ENCODE measurements at places on chromosomes 11 and 22.

- DNase-seq: no peak
Observed at GRCh38 chr22:49166746-49167145, 660.9 kb downstream of the BRD1 start.

GRCh38 chr11:33060271-33060670, 20.9 kb downstream of the TCP11L1 start:
- DNase-seq: no peak

DNA sequence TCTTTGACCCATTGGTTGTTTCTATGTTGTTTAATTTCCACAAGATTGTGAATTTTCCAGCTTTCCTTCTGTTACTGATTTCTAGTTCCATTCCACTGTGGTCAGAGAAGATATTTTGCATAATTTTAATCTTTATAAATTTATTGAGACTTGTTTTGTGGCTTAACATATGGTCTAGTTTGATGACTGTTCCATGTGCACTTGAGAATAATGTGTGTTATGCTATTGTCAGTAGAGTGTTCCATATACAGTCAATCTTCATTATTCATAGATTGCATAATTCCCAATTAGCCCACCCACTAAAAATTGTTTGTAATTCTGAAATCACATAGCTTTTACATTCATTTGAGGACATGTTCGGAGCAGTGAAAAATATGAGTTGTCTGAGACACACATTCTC, 346.1 kb upstream of the DDI1 start:
- DNase-seq: no peak

GRCh38 chr11:105152560-105152959, 13.0 kb upstream of the CARD18 start:
- no peak for DNase-seq

GRCh38 chr11:117838901-117839300, 14.4 kb upstream of the FXYD2 start:
- no peak for DNase-seq

GRCh38 chr11:93481279-93481678, 61.9 kb downstream of the SMCO4 start:
- DNase-seq: no peak

- DNase-seq: no peak
Observed at GRCh38 chr11:107501713-107502112, 44.1 kb upstream of the CWF19L2 start.

GRCh38 chr11:114314096-114314495, 17.9 kb downstream of the NNMT start:
- DNase-seq: no peak

GRCh38 chr11:17781221-17781620, 46.6 kb downstream of the KCNC1 start:
- DNase-seq: no peak

GRCh38 chr11:45658292-45658991, 7.0 kb downstream of the CHST1 start:
- DNase-seq: peak; percentile 25

GRCh38 chr22:23220485-23221350, 40.4 kb downstream of the BCR start:
- no peak for DNase-seq

- no peak for DNase-seq
Observed at GRCh38 chr11:134542401-134543165, 130.5 kb upstream of the B3GAT1 start.

- no peak for DNase-seq
Observed at GRCh38 chr11:126548581-126549550, 193.4 kb downstream of the ST3GAL4 start.

DNA sequence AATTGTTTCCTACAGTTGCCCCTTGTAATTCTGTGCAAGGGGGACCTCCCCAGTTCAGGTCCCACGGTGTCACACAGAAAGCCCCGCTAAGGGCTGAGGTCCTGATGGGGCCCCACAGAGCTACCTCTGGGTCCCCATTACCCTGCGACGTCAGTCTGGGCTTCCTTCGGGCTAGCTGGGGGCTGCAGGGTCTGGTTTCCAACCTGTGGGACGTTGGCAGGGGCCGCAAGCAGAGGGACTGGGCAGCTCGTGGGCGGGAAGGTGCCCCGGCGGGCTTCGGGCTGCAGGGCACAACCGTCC, 698 bp downstream of the SLC37A4 start:
- DNase-seq: no peak

DNA sequence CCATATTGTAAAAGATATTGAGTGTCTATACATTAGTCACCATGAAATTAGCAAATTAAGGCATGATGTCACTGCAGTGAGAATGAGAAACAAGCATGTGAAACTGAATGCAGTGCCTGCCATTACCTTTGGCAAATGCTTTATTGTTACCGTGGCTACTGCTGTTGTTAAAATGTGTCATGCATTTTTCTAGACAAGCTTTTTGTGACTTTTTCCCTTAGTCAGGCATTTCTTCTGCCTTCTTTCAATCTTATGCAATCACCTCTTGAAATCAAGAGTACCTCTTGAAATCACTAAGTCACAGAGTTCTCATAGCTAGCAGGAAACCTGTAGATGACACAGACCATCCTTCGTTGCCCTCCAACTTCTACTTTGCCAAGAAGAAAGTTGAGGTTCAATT, 461.7 kb upstream of the TENM4 start:
- DNase-seq: no peak

DNA sequence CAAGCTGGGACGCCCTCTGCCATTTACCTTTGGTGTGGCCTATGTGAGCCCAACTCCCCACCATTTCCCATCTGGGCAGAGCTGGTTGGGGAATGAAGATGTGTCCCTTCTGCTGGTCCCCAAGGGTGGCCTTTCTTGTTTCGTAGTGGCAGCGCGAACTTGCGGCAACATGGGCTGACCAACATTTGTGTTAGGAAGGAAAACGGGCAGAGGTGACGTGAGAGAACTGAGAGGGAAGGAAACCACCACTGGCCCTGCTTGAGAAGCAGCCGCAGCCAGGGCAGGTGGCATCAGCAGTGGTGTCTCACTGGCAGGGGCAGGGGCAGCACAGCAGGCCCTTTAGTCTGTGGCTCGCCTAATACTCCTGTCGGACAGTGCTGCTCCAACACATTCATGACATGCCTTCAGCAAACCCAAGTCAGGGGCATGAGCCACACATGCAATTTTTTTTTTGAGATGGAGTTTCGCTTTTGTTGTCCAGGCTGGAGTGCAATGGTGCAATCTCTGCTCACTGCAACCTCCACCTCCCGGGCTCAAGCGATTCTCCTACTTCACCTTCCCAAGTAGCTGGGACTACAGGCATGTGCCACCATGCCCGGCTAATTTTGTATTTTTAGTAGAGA, 29.9 kb downstream of the LRRC74B start:
- no peak for DNase-seq

DNA sequence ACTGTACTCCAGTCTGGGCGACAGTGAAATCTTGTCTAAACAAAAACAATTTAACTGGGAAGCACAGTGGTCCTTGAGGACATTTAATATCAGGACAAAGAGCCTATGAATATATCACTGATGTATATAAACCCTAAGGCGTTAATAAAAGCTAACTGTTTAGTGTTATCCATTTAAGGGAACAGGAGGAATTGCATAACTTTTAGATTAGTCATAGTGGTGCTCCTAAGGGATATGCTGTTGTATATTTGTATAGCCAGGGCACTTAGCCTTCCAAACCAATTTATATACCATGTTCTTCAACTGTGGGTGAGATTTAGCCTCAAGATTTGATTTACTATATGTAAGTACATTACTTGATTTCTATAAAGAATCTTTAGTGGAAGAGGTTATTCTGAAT, 3.0 kb upstream of the CHEK1 start:
- DNase-seq: no peak

DNA sequence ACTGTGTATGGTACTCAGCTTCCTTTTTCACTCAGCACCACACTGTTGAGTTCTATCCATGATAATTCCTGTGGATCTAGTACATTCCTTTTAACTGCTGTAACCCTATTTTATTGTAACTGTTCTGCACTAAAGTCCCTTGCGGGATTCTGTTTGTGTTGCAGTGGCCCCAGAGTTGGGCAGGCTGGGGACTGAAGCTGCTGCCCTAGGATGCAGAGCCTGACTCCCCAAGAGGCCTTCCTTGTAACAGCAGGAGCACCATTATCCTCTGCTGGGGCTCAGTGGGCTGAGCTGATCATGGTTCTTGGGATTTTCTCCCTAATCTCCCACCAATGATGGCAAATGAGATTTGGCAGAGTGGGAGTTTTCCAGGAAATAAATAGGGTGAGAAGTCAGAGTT, 77.7 kb downstream of the CABIN1 start:
- no peak for DNase-seq

GRCh38 chr22:49887702-49888101, 30.5 kb downstream of the ALG12 start:
- DNase-seq: no peak

DNA sequence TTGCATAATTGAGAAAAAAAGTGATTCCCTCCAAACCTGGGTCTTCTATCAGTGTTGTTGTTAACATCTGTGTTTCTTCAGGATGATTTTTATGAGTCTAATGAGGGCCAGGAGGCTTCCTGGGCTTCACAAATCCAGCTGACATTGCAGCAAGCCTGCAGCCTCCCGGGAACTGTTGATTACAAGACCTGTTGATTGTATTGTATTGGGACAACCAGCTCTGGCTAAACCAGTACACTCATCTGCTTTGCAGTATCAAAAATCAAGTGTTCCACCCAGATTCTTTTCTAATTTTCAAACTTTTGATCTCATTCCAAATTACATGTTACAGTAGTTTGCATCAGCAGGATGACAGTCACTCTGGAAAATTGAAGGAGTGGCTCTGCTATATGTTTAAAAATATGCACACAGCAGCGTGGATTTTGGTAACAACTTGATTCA, 16.1 kb upstream of the PRSS23 start:
- DNase-seq: no peak

DNA sequence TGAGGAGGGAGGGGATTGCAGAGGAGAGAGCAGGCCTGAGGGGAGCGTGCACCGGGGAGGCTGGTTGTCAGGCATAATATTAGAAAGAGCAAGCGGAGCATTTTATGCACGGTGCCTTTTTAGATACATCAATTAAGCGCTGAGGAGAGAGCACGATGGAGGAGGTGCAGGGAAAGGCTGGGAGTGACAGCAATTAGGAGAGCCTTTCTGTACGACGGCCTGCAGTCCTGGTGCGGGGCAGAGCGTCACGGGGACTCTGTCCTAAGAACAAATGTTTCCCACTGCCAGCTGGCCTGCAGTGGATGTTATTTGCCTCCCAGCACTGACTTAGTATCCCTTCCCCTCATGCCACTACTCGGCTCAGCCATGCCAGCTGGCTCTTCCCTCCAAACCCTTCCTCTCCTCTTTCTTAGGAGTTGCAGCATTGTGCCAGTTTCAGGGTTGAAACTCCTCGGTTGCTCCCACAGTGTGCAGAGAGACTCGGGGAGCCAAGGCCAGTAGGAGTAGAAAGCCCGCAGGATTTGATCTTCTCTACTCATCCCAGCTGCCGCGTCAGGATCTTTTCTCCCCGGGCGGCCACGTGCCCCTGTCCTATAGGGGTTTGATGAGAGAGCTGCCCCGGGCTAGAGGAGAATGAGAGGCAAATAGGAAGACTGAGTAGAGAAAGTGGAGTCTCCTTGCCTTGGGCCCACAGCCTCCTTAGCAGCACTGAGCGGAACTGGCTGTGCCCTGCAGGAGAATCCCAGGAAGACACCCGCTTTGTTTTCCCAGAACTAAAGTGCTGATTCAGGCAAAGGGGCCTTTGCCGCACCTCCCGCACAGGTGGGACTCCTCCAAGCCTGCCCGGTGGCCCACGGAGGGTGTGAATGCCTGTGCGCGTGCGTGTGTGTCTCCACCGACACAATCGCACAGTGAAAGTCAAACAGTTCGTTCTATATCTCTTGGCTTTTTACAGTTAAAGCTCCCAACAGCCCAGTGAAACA, 875.3 kb downstream of the NTM start:
- DNase-seq: no peak

GRCh38 chr11:113313601-113314000, 782 bp upstream of the TTC12 start:
- no peak for DNase-seq

DNA sequence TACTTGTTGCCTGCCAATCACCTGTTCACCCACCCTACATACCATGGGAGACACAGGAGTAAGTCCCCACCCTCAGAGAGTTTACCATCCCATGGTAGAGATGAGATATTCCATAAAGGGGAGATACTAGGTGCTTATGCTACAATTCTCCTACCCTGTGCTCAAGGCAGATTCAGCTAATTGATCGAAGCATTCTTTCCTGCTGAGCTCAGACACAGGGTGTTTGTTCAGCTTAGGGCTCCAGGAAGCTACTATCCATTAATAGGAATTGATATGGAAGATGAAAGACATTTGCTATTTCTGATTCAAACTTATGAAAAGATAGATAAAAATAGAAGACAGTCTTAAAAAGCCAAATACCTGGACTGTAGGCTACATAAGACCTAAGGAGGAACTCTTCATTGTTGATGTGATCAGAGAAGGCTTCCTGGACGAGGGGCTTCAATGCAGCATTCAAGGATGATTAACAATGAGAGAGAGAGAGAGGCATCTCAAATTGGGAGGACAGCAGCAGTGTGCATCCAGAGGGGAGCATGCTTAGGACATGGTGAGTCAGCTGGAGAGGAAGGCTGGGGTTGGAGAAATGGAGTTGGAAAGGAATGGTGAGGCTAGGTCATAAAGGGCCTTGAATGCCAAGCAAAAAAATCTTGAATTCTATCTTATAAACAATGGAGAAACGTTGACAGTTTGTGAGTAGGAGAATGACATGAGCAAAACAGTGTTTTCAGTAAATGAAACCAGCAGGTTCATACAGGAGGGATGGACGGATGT, 15.0 kb downstream of the SYT13 start:
- DNase-seq: no peak

DNA sequence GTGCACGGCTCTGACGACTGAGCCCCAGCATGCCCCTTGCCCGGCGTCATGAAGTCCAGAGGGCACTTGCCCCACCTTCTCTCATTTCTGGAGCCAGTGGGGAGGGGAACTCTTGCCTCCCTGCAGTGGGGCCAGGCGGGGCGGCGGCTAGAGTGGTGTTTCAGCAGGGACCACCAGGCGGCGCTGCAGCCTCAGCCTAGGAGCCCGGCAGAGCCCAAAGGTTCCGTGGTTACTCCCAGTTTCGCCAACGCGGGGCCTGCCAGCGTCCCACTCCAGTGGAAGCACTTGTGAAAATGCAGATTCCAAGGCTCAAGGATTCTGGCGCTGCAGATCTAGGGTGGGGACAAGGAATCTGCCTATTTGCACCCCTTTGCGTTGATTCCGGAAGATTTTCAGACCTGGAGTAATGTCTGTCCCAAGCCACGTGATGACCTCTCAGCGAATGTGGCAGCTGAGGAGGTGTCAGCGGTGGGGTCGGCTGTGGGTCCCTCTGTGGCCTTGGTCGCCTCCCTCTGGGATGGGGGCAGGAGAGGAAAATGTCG, 55.7 kb downstream of the CD82 start:
- DNase-seq: peak; percentile 38
